HCEC 1CT (cell line): ENCODE measurements at places on chromosomes 6 and 20.

GRCh38 chr6:88263591-88263990, 97.4 kb upstream of the CNR1 start:
- DNase-seq = no peak

DNA sequence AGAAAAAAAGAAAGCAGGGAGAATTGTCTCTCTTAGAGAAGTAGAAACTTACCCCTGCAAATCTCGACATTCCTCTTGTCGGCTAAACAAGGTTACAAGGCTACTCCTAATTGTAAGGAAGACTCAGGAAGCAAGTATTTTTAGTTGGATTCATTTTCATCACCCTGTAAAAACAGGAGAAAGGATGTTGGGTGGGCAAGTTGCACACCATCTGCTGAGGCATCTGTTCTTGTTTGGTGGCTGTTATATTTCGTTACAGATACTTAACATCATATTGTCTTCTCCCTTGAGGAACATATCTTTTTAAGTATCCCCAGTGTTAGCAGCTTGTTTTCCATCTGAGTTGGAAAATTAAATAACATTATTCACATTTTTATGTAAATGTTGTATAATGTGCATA, 187.5 kb downstream of the PLCB4 start:
- DNase-seq = no peak

DNA sequence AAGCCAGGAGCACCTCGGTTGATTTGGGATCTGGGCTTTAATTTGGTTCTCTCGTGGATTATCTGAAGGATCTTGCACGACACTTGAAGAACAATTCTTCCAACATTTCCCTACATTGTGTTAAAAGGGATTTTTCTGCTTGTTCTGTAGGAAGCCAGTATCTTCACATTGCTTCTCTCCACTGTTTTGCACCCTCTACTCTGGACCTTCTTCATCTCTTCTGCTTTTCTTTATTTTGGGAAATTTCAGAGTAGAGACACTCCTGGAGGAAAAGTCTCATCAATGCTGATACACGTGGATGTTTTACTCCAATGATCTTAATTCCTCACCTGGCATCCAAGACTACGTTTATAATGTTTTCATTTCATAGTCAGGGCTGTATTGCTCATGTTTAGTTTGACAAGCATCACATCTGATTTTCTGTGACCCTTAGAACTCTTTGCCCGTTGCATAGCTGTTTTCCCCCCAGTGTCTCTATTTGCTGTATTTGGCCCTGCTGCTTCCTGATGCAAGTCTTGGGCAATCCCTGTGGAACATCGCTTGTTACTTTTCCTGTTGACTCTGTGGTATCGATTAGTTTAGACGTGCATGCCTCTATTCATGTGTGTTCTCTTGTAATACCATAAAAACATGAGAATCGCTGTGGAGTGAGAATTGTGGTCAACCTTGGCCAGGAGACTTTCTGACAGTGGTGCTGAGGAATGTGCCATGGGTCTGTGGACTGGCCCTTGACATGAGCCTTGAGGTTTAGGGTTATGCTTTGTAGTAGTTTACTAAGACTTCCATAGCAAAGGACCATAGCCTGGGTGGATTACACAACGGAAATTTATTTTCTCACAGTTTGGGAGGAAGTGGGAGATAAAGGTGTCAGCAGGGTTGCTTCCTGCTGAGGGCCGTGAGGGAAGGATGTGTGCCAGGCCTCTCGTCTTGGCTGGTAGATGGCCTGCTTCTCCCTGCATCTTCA, 12.5 kb downstream of the PLCB1 start:
- peak; percentile 98 for DNase-seq

- DNase-seq = no peak
These were observed 153.9 kb downstream of the DHX35 start for GRCh38 chr20:39116020-39116419.

DNA sequence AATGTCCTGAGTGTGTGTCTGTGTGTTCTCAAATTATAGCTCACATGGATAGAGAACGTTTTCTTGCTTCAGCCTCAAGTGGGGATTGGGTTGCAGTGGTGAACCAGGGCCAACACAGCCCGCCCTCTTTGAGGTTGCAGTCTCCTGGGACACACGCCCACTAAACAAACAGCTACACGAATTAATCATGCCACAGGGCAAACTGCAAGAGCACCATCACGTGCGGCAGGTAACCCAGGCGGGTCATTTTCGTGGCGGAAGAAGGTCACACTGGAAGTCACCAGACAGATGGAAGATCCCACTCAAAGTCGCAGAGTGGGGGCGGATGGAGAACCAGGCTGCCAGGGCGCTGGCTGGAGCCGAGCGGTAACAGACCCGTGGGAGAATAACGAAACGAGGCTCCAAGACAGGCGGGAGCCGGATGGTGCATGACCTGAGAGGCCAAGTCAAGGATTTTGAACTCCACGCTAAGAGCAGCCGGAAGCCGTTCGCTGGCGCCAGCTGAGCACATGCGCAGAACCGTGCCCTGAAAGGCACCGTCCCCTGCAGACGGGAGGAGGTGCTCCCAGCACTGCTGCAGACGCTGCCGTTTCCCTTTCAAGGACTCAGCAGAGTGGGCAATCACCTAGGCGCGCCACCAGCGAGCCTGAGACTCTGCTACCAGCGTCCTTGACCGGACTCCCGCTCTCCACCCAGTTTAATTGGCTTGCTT, 10.7 kb downstream of the DLL1 start:
- no peak for DNase-seq

- peak; percentile 40 for DNase-seq
These were observed 376.1 kb downstream of the CENPW start for GRCh38 chr6:126716032-126716431.
